HT1080 (cell line): ENCODE measurements at places on chromosomes 1 and 21. TPM values are rescaled to one million over a fixed set of nuclear protein-coding genes. Genes with fewer than 3 reads are reported as not detected.

DNA sequence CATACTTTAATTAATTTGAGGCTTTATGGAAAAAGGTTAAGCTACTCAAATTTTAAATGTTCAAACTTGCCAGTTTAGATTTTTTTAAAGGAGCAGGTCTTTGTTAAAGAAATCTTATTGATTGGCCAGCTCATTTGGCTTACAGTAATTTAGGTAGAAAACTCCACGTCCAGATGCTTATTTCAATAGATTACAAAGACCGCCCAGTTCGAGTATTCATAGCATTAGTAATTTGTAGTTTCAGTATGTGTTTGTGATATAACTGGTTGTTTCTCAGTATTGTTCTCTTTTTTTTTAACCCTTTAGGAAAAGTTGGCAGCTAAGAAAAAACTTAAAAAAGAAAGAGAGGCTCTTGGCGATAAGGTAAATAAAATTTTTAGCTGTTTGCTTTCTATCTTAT is 1.6 kb downstream of the RPF1 start:
- DNase-seq, result no peak

GRCh38 chr1:42177541-42177981 is 13.0 kb upstream of the GUCA2A start:
- peak; percentile 71 for DNase-seq

GRCh38 chr1:162376691-162377090 is at the start of gene SPATA46:
SPATA46 (minus strand) TSS chr1:162376854; CDS start chr1:162376790, 64 bp downstream.
- DNase-seq, result no peak

DNA sequence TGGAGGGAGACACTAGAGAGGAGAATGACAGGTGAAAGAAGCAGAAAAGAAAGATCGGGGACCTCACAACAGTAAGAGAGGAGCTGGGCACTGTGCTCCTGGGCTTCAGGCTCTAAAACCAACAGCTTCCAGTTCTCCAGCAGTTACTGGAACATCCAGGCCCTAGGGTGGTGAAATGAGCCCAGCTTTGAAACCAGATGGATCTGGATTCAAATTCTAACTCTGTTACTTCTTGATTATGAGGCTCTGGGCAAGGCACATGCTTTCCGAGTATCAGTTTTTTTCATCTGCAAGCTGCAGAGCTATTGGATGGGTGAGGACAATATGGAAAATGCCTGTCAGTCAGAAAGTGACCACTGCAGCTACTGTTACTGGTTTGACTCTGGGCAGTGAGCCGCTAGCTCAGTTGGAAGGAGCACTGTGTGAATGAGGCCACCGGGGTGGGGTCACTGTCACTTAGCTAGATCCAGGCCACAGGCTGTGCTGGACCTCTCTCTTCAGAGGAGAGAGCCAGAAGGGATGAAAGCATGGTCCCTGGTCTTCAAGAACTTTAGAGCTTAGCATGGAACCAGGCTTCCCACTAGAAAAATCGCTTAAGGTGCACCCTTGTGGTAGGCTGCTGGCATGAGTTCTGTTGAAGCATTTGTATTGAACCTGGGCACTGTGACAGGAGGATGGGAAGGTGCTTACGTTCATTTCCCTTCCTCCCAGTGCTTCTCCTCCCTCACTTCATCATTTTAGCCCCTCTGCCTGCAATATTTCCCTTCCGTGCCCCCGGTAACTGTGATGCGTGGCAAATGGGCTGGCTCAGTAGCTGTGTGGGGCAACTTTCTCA is 12.2 kb downstream of the PLEKHO1 start:
- DNase-seq, result peak; percentile 34

GRCh38 chr1:110007046-110007830 is 22.7 kb downstream of the AHCYL1 start:
- no peak for DNase-seq

Gene RNF207
- 0.32 and 0.84 TPM in 2 replicates for total RNA-seq

DNA sequence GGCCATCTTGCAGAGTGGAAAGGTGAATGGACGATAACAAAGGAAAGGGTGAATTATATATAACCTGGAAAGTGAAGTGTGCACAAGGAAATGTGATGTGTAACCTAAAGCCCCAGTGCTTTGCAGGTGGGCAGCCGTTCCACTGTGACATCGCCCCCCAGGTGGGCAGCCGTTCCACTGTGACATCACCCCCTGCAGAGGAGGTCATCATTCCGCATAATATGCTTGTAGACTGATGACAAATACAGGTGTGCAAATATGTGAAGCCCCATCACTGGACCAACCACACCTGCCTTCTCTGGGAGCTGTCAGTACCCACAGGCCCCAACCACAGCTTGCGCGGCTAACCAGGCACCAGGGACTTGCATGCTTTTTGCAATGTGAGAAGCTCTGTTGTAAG is 4.7 kb upstream of the ZNF496 start:
- DNase-seq, result no peak

DNA sequence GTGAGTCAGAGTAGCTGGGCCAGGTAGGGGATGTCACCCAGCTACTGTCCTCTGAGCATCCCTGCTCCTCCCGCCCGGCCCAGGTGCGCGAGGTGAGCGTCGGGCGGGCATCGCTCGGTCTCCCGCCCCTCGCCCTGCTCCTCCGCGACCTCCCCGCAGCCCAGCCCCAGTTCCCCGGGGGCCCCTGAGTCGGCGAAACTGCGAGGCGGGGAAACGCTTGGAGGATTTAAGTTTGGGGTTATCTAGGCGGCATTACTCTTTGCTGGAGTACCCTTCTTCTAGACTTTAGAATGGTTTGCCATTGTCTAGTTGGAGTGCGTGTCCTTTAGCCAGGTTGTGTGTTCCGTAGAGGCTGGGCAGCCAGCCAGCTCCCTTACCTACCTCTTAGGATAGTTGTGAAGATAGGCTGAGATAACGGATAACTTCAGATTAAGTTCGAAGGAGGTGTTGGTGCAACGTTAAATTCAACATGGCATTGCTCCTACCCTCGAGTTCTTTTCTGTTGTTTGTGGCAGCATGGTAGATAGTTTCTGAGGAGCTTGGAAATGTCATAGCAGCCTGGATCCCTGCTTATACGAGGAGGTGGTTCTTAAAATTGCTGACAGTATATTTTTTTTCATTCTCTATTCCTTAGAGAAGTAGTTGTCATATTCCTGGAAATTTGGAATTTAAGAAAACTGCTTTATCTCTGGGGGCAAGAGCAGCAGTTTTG is 697 bp downstream of the AGO3 start:
- DNase-seq, result peak; percentile 6

GRCh38 chr1:14745789-14746188 is 147.3 kb downstream of the KAZN start:
- DNase-seq, result no peak

- peak; percentile 21 for DNase-seq
These were observed 173.4 kb downstream of the S1PR1 start for GRCh38 chr1:101410048-101410878.
